ENCODE measurements at places on chromosomes 1 and 21.

DNA sequence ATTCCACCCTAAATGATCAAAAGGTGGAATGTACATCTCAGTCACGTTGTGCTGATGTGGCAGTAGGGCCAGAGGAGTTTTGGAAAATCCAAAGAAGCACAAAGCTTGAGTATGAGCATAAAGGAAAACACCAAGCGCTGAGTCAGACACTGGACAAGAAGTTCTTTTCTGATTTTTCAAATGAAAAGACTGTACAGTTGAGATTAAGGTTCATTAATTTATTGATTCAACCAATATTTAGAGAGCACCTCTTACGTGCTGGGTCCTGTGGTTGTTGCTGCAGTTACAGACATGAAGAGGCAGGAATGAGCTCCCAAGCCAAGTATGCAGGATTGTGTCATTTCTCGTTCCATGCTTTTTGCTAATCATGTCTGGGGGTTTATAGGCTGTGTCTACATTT lies 28.9 kb upstream of the APP start:
- no peak for DNase-seq

- peak; percentile 34 for DNase-seq
Observed at GRCh38 chr1:22529901-22530621, 33.2 kb upstream of the EPHA8 start.

GRCh38 chr1:185681034-185681633 lies 53.1 kb upstream of the HMCN1 start:
- peak; percentile 68 for DNase-seq

- DNase-seq = peak; percentile 27
Observed at GRCh38 chr1:17539477-17540254, at the start of gene ARHGEF10L. Gene ARHGEF10L (plus strand): TSS chr1:17539698. CDS start chr1:17580596, 40,898 bp downstream.

DNA sequence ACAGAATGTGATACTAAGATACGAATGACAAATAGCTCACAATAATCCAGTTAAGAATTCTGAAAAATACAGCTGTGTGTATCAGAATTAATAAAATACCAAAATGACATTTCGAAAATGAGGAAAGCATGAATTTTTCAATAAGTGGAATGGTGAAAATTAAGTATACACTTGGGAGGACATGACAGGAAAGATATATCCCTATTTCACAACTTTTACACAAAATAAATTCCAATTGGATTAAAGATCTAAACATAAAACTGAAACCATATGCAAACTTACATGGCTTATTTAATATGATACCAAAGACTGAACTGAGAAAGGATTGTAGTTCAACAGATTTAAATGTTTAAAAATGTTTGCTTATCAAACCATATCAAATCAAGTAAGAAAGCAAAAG lies 510.4 kb upstream of the ADAMTS5 start:
- DNase-seq = no peak

DNA sequence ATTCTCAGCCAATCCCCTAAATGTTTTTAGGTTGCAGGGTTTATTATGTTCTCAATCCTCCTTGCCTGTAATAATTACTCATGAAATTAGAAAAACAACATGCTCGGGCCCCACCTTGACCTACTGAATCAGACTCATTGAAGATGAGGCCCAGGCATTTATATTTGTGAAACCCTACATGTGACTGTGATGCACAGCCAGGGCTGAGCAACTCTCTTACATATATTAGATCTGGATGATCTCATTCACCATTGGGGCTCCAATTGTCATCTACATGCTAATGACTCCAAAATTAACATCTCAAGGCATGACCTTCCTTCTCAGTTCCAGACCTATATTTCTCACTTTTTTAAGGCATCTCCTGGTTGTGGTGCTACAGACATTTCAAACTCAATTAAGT lies 103.3 kb downstream of the WDR3 start:
- no peak for DNase-seq

- no peak for DNase-seq
Observed at GRCh38 chr1:26701266-26701994, 5.6 kb downstream of the ARID1A start.

GRCh38 chr21:15065392-15066122 lies 757 bp upstream of the NRIP1 start:
- DNase-seq = peak; percentile 68

GRCh38 chr1:92881391-92881790 lies 49.6 kb downstream of the RPL5 start:
- DNase-seq = no peak

GRCh38 chr1:162067466-162067865 lies 2.0 kb upstream of the NOS1AP start:
- no peak for DNase-seq
